ENCODE measurements at places on chromosomes 16 and 17. TPM values are rescaled to one million over a fixed set of nuclear protein-coding genes. Genes with fewer than 3 reads are reported as not detected.
A peak's percentile ranks its signal among the peaks of the same experiment; 100 is the strongest.

- DNase-seq, result no peak
Observed at GRCh38 chr17:70215656-70216055, 46.3 kb downstream of the KCNJ2 start.

The C1QL1 gene
- total RNA-seq, result 1.9 TPM

DNA sequence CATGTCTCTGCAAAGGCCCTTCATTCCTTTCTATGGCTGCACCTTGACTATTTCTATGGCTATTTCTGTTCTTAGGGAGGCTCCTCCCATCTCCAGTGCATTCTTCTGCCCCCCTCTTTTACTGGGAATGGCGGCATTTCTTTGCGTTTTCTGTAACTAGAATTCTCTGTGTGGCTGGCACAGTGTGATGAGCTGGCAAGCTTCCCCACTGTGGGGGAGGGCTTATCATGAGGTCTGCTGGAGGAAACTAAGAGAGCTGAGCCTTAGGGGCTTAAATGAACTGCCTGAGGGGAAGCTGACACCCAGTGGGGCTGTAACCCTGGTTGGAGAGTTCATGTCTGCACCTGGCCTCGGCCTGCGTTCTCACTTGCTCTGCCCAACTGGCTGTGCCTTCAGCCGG lies 1.5 kb upstream of the CARD14 start:
- DNase-seq, result no peak

The HYDIN gene
- total RNA-seq, result 0.64 TPM

- DNase-seq, result peak; percentile 60
Observed at GRCh38 chr17:2780256-2780655, 16.0 kb upstream of the RAP1GAP2 start.
